ENCODE measurements at places on chromosomes 13 and 19. TPM values are rescaled to one million over a fixed set of nuclear protein-coding genes. Genes with fewer than 3 reads are reported as not detected.

DNA sequence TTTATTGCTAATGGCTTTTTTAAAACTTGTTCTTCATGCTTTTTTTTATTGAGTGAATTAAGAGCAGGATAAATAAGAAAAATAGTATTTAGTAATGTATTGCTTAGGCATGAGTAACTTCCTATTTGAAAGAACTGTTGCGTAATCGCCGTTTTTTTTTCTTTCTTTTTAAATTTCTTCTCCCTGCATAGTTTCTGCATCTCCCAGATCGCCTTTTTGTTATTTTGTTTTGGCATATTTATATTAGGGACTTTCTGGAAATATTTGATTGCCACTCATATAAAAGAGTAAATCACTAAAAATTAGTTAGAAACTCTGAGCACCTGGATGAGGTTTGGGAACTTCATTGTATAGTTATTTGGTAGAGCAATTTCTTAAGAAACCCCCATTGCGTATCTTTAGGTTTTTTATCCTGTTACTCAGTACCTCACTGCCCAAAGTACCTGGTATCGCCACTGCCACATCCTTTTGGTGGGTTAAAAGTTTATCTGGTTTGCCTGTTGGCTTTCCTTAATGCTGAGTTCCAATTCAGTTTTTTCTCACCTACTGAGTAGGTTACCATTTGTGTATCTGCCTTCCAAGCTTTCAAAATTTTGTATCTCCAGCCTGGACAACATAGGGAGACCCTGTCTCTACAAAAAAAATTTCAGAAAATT, 36.2 kb upstream of the LPAR6 start:
- H3K27ac ChIP-seq: peak overlapping the region; percentile 31
- H3K4me3 ChIP-seq: no peak overlapping the region
- DNase-seq: no peak
- H3K36me3 ChIP-seq: peaks cover 8% of the 10 kb centered on the region
- peaks cover 4% of the 10 kb centered on the region for H3K4me1 ChIP-seq
- H3K27me3 ChIP-seq: no peaks in the 10 kb centered on the region

ADAT3 gene
- 13.1 TPM for total RNA-seq

TOMM40 gene
- 22.4 TPM for total RNA-seq

- H3K27me3 ChIP-seq: no peaks in the 10 kb centered on the region
- H3K4me1 ChIP-seq: no peaks in the 10 kb centered on the region
- H3K4me3 ChIP-seq: no peak overlapping the region
- no peak overlapping the region for H3K27ac ChIP-seq
Measured at GRCh38 chr13:97535614-97536013, 101.6 kb downstream of the RAP2A start.

Measured in natural killer cell (primary cell).